ENCODE measurements at places on chromosomes 4 and X. TPM values are rescaled to one million over a fixed set of nuclear protein-coding genes. Genes with fewer than 3 reads are reported as not detected.
A peak's percentile ranks its signal among the peaks of the same experiment; 100 is the strongest.

TSPAN7 gene
- total RNA-seq, result 71.1 TPM

NOX1 gene
- total RNA-seq, result not detected

DMRTC1 gene
- not detected for total RNA-seq

NPY5R gene
- total RNA-seq, result 3.0 TPM

YIPF7 gene
- total RNA-seq, result not detected

GRCh38 chr4:188399834-188400233 is 260.6 kb downstream of the TRIML1 start:
- no peaks in the 10 kb centered on the region for H3K4me1 ChIP-seq
- no peak overlapping the region for H3K27ac ChIP-seq
- no peak overlapping the region for H3K4me3 ChIP-seq
- H3K36me3 ChIP-seq, result no peaks in the 10 kb centered on the region

DNA sequence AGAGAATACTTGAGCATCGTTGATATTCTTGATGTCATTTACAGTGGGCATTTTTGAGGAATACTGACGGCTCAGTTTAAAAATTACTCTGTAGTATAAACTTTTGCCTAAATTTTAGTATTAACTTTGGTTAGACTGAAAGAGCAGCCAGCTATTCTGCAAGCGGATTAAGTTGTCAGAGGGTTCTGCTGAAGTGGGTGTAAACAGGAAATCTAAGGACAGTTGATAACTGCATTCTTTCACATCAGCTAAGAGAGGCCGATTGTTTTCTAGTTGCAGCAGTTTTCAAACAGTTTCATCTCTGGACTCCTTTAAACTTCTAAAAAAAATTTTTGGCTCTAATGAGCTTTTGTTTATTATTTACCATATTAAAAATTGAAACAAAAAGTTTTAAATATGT is 149.6 kb downstream of the RAPGEF2 start:
- no peaks in the 10 kb centered on the region for H3K36me3 ChIP-seq
- H3K27ac ChIP-seq, result no peak overlapping the region
- no peaks in the 10 kb centered on the region for H3K27me3 ChIP-seq

- no peak for DNase-seq
- no peaks in the 10 kb centered on the region for H3K4me1 ChIP-seq
- H3K27ac ChIP-seq, result no peak overlapping the region
- H3K4me3 ChIP-seq, result no peak overlapping the region
- H3K36me3 ChIP-seq, result no peaks in the 10 kb centered on the region
- H3K27me3 ChIP-seq, result no peaks in the 10 kb centered on the region
Observed at GRCh38 chr4:168433571-168433970, 46.7 kb downstream of the DDX60L start.

DNA sequence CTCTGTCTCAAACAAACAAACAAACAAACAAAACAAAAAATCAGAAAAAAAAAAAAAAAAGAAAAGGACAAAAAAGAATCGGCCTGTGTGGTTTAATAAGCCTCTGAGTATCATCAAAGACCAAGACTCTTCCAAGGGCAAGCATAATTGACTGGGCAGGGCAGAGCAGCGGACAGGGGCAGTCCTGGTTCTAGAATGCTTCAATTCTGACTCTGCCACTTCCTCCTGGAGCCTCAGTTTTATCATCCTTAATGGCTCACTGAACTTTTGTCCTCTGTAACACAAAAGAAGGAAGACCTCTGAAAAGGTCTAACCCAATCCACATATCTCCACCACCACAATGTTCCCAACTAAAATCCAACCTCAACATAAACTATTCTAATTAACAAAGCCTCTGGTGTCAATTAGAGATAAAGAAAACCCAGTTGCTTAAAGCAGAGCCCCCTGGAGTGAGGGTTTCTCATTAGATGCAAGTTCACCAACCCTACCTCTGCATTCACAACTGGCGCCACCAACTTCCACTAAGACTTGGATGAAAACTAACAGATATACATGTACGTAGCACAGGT is 51.7 kb downstream of the TBC1D9 start:
- DNase-seq, result no peak
- no peaks in the 10 kb centered on the region for H3K36me3 ChIP-seq
- no peak overlapping the region for H3K27ac ChIP-seq

DNA sequence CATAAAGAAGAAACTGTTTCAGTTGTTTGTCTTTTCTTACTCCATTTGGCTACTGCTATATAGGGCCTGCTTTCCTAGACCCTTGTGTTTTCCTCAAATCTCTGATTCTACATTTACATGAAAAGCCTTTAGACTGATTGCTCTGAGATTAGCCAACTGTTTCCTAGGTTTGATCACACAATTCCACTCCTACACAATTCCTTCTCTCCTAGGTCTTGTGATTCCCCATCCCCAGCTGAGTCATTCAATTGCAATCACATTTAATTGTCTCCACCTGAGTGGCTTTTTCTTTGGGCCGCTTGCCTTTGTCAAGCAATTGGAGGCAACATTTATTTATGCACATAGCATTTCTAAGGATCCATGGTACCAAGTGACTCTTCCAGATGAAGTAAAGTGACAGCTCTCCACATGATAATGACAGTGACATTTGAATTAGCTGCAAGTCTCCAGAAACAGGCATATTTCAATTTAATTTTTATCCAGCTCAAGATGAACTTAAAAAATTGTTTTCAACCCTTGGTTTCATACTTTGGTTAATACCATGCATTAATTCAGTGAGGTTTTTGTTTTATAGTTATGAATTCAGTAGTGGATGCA is 35.8 kb downstream of the ATXN3L start:
- no peaks in the 10 kb centered on the region for H3K36me3 ChIP-seq
- no peak for DNase-seq
- no peak overlapping the region for H3K4me3 ChIP-seq
- no peaks in the 10 kb centered on the region for H3K4me1 ChIP-seq
- H3K27ac ChIP-seq, result no peak overlapping the region

- H3K36me3 ChIP-seq, result no peaks in the 10 kb centered on the region
- DNase-seq, result no peak
- no peaks in the 10 kb centered on the region for H3K4me1 ChIP-seq
- H3K27me3 ChIP-seq, result no peaks in the 10 kb centered on the region
- H3K27ac ChIP-seq, result no peak overlapping the region
- H3K4me3 ChIP-seq, result no peak overlapping the region
Observed at GRCh38 chr4:111631215-111631999, 513.8 kb upstream of the FAM241A start.

GRCh38 chr4:102792361-102792936 is 31.7 kb upstream of the MANBA start:
- no peak overlapping the region for H3K4me3 ChIP-seq
- H3K27ac ChIP-seq, result no peak overlapping the region
- H3K4me1 ChIP-seq, result no peaks in the 10 kb centered on the region
- H3K27me3 ChIP-seq, result no peaks in the 10 kb centered on the region

GRCh38 chrX:134622813-134623185 is 35.5 kb downstream of the PLAC1 start:
- no peak overlapping the region for H3K27ac ChIP-seq
- no peaks in the 10 kb centered on the region for H3K27me3 ChIP-seq
- H3K4me1 ChIP-seq, result peaks cover 6% of the 10 kb centered on the region
- H3K4me3 ChIP-seq, result no peak overlapping the region

- no peak overlapping the region for H3K27ac ChIP-seq
- H3K4me3 ChIP-seq, result no peak overlapping the region
- H3K36me3 ChIP-seq, result no peaks in the 10 kb centered on the region
- no peak for DNase-seq
Observed at GRCh38 chr4:151454513-151454912, 45.5 kb downstream of the FHIP1A start.

DNA sequence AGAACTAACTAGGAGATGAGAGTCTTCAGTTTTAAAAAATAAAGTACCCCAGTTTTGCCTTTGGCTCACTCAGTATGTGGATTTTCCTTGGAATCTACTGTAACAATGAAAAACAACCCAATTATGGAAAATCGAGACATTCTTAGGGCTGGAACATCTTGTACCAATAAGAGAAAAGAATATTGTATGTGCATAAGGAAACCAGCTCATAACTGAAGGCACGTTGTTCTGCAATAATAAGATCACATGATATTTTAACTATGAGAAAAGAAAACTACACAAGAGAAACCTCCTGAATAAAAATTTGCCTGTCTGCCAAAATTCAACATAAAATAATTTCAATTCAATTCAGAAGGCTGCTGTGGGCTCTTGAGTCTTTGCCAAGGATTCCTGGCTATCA is 261.8 kb upstream of the EDNRA start:
- no peak for DNase-seq
- no peaks in the 10 kb centered on the region for H3K4me1 ChIP-seq
- H3K27me3 ChIP-seq, result no peaks in the 10 kb centered on the region
- no peak overlapping the region for H3K27ac ChIP-seq
- no peaks in the 10 kb centered on the region for H3K36me3 ChIP-seq
- no peak overlapping the region for H3K4me3 ChIP-seq

GRCh38 chrX:49184294-49185281 is 1.6 kb downstream of the PRICKLE3 start:
- peak; percentile 92 for DNase-seq
- H3K27ac ChIP-seq, result peak overlapping the region; percentile 43
- no peaks in the 10 kb centered on the region for H3K27me3 ChIP-seq
- no peak overlapping the region for H3K4me3 ChIP-seq
- no peaks in the 10 kb centered on the region for H3K4me1 ChIP-seq
- no peaks in the 10 kb centered on the region for H3K36me3 ChIP-seq

DNA sequence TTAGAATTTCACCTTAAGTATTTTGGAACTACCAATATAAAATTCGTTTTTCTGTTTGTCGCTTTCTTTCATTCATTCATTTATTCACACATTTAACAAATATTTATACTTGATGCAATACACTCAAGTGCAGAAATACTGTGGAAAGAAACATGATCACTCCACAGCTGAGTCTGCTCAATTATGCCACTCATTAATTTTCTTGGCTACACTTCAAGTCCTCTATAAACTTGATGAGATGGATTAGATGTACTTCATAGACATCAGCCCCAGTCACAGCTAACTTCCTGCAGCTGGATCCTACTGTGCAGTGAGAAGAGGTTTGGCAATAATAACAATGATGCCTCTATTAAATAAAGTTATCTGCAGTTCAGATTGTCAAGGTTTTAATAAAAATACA is 208.1 kb downstream of the PDGFC start:
- no peak overlapping the region for H3K4me3 ChIP-seq
- peaks cover 8% of the 10 kb centered on the region for H3K4me1 ChIP-seq
- no peaks in the 10 kb centered on the region for H3K27me3 ChIP-seq

GRCh38 chr4:52575406-52575805 is 83.7 kb downstream of the USP46 start:
- H3K4me3 ChIP-seq, result no peak overlapping the region
- no peak overlapping the region for H3K27ac ChIP-seq
- no peak for DNase-seq
- H3K4me1 ChIP-seq, result no peaks in the 10 kb centered on the region

DNA sequence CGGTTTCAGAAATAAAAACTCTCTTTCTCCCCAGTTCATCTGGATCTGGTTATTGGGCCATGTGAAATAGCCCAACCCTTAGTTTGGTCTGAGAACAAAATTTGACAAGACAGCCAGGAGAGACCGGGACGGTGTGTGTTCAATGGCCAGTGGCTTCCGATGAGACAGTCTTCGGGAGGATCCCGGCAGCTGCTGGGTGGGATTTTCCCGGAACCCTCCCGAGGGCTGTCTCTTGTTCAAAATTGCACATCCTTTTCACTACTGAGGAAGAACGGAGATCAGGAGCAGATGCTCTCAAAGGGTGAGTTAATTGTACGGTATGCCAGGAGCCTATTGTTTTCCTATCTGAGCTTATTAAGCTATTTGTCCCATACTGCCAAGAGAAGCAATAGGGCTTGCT is 166.5 kb downstream of the PRR32 start:
- no peak overlapping the region for H3K27ac ChIP-seq
- H3K36me3 ChIP-seq, result no peaks in the 10 kb centered on the region
- no peaks in the 10 kb centered on the region for H3K4me1 ChIP-seq
- no peak for DNase-seq
- H3K27me3 ChIP-seq, result no peaks in the 10 kb centered on the region
- no peak overlapping the region for H3K4me3 ChIP-seq

All from aorta (tissue), 5 donors.